ENCODE measurements at places on chromosomes 16 and 17.

DNA sequence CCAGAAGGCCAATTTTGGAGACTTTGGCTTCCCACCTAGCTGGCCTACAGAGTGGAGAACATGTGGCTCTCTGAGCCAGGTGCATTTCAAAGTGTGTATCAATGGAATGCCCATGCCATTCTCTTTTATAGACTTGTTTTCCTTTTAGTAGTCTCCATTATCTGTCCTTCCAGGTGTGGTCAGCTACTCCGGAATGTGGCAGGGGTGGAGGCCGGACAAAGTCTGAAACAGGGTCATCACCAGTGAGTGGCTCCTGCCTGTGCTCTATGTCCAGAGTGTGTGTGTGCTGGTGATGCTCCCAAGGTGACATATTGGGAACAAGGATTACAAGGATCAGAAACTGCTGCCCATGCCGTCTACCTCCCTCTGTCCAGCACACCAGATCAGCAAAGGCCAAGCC lies 3.8 kb upstream of the TMEM220 start:
- no peak for DNase-seq

- no peak for DNase-seq
Observed at GRCh38 chr17:44602390-44602789, 45.1 kb downstream of the FZD2 start.

- DNase-seq: no peak
Observed at GRCh38 chr16:27025581-27025980, 41.1 kb upstream of the C16orf82 start.

- DNase-seq: no peak
Observed at GRCh38 chr16:31007684-31008083, 2.8 kb downstream of the STX1B start.

GRCh38 chr17:5582209-5583185 lies 1.8 kb downstream of the NLRP1 start:
- DNase-seq: no peak

- no peak for DNase-seq
Observed at GRCh38 chr17:64571746-64572145, 65.0 kb downstream of the CEP95 start.

GRCh38 chr17:79830763-79831264 lies 8.4 kb downstream of the CBX4 start:
- DNase-seq: no peak

DNA sequence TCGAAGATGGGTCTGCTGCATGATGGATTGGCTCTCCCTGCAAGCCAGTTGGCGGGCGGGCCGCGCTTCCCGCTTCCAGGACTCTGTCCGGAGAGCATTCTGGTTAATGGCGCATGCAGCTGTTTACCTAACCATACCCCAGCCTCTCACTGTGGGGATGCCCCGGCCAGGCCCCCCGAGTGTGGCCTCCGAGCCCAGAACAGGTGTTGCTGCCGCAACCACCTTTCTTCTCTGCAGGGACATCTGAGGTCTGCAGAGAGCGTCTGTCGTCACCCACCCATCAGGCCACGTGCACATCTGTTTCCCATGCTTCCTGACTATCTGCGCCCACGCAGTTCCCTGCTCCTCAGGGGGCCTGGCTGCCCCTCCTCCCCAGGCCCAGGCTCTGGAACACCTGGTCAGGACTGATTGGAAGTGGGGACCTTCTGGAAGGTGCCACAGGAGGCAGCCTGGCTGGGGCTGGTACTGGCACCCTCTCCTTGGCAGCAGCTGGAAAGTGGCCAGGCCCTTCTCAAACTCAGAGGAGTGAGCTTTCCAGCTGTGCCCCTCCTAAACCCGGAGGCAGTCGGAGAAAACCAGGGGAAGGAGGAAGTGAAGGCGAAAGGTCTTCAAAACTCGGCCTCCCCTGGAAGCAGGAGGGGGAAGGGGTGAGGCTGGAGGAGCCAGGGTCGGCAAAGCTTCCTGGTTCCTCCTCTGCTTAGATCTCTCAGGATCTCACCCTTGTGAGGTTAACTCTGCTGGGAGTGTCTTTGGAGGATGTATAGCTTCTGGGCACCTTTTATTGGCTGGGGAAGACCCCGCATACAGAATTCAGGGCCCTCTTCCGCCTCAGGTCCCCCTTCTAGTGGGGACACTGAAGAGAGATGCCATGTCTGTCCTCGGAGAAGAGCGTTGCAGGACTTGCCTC lies 64.5 kb upstream of the CIBAR2 start:
- DNase-seq: no peak

DNA sequence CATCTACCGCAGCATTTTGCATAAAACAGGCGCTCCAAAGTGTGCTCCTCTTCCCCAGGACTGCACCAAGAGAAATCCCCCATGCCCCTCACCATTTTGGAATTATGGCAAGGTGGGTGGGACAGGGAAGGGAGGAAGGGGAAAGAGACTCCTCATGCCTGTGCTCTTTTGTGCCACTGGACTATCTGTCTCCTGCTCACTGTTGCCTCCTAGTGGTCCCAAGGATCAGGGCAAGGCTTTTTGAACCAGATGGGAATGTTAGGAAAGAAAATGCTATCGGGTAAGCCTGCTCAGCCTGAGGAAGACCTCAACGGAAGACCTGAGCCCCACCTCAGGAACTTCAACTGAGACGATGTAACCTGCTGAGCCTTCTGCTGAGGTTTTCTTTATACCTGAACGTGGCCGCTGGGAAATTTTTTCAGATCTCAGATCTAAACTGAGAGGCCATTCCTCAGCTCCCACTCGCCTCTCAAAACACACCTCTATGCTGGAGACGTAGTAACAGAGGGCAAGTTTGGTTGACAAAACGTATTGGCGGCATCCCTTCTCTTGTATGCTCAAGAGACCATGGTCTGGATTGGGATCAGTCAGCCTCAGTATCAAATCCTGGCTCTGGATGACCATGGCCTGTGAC lies 58.3 kb downstream of the SPACA3 start:
- no peak for DNase-seq

GRCh38 chr16:84786605-84787262 lies 33.1 kb upstream of the CRISPLD2 start:
- DNase-seq: no peak

DNA sequence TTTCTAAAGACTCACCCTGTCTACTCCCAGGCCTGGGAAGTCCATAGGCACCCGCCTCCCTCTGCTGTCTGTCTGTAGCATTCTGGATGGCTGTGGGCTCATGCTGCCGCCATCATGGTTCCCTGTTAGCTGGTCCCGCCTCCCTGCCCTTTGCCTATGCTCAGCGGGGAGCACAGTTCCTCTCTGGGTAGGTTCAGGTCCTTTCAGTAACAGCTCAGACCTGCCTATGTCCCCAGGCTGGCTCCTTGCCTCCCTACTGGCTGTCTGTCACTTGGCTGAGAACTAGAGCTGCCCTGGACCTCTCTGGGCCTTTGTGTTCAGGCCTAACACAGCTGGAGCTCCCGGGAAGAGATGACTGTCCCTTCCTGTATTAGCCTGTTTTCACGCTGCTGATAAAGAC lies 317.9 kb downstream of the SNX29 start:
- no peak for DNase-seq

DNA sequence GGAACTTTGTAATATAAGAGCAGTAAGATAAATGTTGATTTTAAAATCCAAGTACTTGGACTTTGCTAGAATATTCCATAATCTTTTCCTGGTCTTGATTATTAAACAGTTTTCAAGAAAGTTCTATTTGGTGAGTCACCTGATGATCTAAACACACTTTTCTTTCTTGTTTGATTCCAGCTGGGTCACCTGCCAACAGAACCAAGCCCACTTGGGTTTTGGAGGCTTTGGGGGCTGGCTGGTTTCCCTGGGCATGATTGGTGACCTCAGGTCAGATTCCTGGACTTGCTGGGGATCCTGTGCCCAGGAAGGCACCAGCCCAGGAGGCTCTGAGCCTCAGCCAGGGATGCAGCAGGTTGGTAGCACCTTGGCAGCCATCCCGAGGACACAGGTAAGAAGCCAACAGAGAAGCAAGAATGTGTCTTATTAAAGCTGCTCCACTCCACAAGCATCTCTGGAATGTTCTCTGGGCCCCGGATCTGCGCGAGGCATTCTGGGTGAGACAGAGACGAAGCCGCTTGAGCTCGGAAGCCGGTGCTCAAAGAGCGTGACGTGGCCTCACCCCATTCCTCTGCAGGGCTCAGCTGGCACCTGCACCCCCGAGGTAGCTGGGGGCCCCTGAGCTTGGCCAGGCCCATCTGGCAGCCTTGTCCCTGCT lies 3.1 kb upstream of the TEX19 start:
- no peak for DNase-seq

GRCh38 chr17:79859676-79860615 lies 20.7 kb upstream of the CBX4 start:
- DNase-seq: no peak

DNA sequence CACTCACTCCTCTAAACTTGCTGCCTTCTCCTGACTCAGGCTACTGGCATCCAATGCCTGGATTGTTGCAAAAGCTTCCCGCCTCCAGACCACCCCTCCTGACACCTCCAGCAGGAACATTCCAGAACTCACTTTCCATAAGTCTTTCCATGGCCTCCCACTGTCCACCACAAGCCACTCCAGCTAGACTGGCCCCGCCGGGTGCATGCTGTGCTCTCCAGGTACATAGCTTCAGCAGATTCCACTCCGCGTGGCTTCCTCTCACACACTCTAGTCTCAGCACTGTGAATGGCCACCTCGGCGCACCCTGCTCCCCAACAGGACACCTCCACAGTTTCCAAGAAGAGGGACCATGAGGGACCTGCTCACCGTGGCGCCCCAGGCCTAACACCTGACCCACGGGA lies 25.9 kb upstream of the FAAP100 start:
- no peak for DNase-seq

GRCh38 chr17:28615260-28615940 lies 1.4 kb upstream of the RSKR start:
- no peak for DNase-seq

DNA sequence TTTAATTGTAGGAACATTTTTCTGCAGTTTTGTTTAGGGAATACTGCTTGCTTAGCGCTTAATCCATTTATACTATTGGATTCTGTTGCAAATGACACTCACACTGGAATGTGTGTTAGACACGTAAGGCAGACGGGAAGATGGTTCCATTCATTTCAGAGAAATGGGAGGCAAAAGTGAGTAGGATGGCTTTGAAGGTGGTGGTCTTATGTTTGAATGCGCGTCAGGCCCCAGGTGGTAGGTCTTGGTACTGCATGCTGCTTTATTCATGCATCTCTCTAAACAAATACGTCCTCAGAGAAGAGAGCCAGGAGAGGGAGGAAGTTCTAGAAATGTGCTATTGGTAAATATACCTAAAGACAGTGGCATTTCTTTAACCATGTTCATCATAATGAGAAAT lies 997.6 kb upstream of the RBFOX1 start:
- no peak for DNase-seq

- peak; percentile 45 for DNase-seq
Observed at GRCh38 chr17:10772425-10773380, 31.2 kb downstream of the TMEM238L start.

DNA sequence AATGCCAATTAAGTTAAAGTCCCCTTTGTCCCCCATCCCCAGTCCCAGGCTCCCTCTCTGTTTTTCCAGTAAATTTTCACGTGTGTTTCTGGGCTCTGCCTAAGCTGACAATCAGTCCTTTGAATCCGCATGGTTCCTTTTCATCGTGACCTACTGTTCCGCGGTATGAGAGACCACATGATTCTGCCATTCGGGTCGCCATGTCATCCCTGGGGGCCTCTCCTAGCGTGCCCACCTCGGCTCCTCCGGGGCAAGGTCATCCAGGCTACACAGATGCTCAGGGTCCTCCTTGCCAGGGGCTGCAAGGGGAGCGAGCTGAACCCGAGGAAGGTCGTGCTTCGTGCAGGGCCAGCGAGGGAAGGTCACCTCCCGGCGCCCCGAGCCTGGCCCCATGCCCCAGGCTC lies 157.6 kb downstream of the RAB11FIP4 start:
- DNase-seq: no peak

DNA sequence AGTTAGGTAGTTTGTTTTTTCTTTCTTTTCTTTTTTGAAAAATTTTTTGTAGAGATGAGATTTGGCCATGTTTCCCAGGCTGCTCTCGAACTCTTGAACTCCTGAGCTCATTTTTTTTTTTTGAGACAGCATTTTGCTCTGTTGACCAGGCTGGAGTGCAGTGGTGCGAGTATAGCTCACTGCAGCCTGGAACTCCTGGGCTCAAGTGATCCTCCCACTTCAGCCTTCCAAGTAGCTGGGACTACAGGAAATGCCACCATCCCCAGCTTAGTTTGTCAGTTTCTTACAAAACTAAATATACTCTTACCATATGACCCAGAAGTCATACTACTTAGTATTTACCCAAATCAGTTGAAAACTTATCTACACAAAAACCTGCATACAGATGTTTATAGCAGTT lies 14.4 kb upstream of the FBXO47 start:
- DNase-seq: no peak

DNA sequence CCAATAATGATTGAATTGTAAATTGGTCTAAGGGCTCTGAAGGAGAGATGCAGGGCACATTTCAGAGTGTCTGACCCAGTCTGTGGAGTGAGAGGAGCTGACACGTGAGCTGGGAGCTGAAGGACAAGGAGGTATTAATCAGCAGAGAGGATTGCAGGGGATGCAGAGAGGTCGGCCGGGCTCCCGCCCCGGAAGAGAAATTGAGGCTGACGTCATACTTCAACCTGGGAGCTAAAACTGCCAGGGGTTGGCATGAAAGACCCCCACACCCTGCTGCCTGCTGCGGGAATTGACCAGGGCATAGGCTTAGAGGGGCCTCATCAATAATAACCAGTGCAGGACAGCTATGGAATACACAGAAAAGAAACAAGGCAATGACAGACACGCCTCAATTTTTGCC lies 53.6 kb upstream of the CLEC19A start:
- DNase-seq: no peak

- no peak for DNase-seq
Observed at GRCh38 chr16:15950161-15950854, 892 bp downstream of the ABCC1 start.

DNA sequence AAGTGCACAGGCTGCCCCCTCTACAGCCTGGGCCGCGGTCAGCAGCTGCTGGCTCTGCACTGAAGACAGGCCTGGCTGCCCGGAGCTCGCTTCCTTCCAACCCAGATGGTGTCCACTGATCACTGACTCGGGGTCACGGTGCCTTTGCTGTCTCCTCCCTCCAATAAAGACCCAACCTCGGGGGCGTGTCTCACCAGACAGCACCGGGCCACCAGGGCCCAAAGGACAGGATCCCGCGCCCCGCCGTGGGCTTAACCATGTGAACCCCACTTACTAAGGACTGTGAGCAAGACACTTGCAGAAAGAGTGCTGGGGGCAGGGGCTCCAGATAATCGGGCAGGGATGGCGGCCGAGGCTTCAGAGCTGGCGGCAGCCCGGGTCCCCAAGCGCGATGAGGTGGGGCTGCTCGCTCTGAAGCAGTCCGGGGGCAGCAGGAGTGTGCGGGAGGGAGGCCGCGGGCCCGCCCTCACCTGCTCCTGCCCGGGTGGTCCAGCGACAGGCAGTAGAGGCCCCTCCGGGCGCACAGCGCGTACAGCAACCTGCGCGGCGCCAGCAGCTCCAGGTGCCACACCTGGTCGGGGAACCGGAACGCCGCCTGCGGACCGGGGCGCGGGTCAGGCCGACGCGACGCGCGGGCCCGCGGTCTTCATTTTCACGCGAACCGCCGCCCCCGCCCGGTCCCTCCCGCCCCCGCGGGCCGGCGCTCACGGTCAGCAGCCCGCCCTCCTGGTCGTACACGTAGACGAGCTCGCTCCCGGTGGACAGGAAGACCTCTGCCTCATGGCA lies 502 bp downstream of the FAAP100 start:
- no peak for DNase-seq
